Ureter (tissue), 1 donor: ENCODE measurements at places on chromosomes 2 and 18. TPM values are rescaled to one million over a fixed set of nuclear protein-coding genes. Genes with fewer than 3 reads are reported as not detected.

AGXT gene
- 0.31 TPM for total RNA-seq

CCDC74B gene
- total RNA-seq: 1.7 TPM

ST8SIA3 gene
- total RNA-seq: not detected

DRC1 gene
- not detected for total RNA-seq

CCDC150 gene
- 1.4 TPM for total RNA-seq

EFHD1 gene
- total RNA-seq: 15.9 TPM

FBXO15 gene
- total RNA-seq: 2.2 TPM

GATA6 gene
- 12.6 TPM for total RNA-seq

IL36A gene
- total RNA-seq: not detected

CSRNP3 gene
- total RNA-seq: 6.4 TPM

TACR1 gene
- total RNA-seq: 5.5 TPM
